ENCODE measurements at places on chromosomes 6 and 20. TPM values are rescaled to one million over a fixed set of nuclear protein-coding genes. Genes with fewer than 3 reads are reported as not detected.

SLC32A1 gene
- not detected for total RNA-seq

AAR2 gene
- 21.0 TPM for total RNA-seq

HM13 gene
- 276 TPM for total RNA-seq

RCAN2 gene
- 0.09 TPM for total RNA-seq

SLCO4A1 gene
- total RNA-seq, result 27.0 TPM

PBX2 gene
- 49.2 TPM for total RNA-seq

SIRPB2 gene
- 1.3 TPM for total RNA-seq

BTBD9 gene
- 15.6 TPM for total RNA-seq

C6orf15 gene
- total RNA-seq, result not detected

DNA sequence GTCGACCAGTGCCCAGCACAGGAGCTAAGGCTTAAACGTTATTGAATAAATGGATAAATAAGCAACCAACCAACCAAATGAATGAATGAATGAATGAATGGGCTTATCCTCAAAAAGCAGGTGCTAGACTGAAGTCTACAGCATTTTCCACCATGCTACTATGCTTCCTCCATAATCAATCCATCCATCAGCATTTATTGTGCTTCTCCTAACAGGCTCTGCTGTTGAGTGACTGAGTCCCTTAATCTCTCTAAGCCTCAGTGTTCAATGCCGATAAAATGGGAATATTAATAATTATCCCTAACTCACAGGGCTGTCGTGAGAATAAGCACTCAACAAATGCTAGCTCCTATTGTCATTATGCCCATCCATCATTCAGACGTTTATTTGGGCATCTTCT, 4.6 kb upstream of the NOL4L start:
- H3K4me3 ChIP-seq, result no peak overlapping the region
- no peaks in the 10 kb centered on the region for H3K36me3 ChIP-seq
- H3K27ac ChIP-seq, result no peak overlapping the region
- peaks cover 27% of the 10 kb centered on the region for H3K27me3 ChIP-seq

DNA sequence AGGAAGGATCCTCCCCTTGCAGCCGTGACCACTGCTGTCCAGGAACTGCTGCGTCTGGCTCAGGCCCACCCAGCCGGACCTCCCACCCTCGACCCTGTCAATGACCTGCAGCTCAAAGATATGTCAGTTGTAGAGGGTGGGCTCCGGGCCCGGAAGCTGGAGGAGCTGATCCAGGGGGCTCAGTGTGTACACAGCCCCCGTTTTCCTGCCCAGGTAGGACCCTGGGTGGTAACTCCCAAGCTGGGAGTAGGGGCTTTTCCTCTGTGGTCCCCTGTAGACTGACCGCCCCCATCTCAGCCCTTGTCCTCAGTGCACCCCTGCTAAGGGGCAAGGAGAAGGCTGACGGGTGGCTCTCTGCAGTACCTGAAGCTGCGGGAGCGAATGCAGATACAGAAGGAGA, 3.6 kb downstream of the DXO start:
- H3K4me1 ChIP-seq, result peaks cover 19% of the 10 kb centered on the region
- DNase-seq, result no peak
- peaks cover 83% of the 10 kb centered on the region for H3K36me3 ChIP-seq
- no peak overlapping the region for H3K4me3 ChIP-seq

GRCh38 chr6:39909701-39910100, 24.6 kb downstream of the MOCS1 start:
- H3K4me1 ChIP-seq, result no peaks in the 10 kb centered on the region
- no peak overlapping the region for H3K27ac ChIP-seq
- no peak for DNase-seq
- no peak overlapping the region for H3K4me3 ChIP-seq
- peaks cover 5% of the 10 kb centered on the region for H3K36me3 ChIP-seq
- no peaks in the 10 kb centered on the region for H3K27me3 ChIP-seq

DNA sequence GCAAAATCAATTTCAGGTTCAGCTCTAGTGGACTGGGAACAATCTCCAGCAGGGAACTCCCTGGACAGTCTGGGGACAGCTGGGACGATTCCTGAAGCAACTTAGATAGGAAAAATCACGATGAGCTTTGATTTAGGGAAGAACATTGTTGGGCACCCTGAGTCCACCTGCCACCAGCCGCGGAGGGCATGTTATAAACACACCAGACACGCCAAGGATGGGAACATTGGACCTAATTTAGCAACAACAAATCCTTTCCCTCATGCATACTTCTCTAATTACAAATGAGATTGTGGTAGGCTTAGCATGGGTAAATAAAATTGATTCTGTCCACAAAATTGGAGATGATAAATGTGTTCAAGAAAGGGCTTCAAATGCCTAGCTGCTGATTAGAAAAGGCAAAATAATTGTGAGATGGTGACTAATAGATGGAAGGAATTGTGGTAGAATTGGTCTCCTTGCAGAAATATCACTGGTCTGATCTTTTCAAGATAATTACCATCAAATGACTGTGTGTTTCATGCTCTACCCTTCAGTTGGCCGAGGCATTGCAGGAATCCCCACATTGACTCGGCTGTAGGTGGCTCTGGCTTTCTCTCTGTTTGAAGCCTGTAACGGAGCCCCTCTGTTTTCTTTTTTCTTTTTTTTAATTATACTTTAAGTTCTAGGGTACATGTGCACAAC, 6.1 kb upstream of the NANP start:
- DNase-seq, result no peak
- no peak overlapping the region for H3K27ac ChIP-seq
- H3K27me3 ChIP-seq, result no peaks in the 10 kb centered on the region
- H3K4me1 ChIP-seq, result peaks cover 16% of the 10 kb centered on the region

DNA sequence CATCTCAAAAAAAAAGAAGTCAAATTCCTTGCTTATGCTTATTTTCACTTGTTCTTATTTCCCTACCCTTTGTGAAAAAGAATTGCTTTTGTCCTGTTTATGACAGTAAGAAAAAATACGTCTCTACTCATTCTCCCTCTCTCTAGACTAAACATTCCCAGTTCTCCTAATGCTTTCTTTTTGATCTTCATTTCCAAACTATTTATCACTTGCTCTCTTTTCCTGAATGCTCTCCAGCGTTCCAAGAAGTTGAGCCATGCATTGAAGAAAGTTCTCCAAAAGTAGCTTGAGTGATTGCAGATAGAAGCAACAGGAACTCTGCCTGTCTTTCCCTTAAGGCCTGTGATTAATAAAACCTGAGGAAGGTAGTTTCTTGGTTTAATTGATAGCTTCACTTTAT, 53.1 kb upstream of the TMEM170B start:
- H3K4me3 ChIP-seq, result no peak overlapping the region
- DNase-seq, result no peak
- H3K36me3 ChIP-seq, result no peaks in the 10 kb centered on the region
- no peaks in the 10 kb centered on the region for H3K4me1 ChIP-seq
- H3K27me3 ChIP-seq, result no peaks in the 10 kb centered on the region
- H3K27ac ChIP-seq, result no peak overlapping the region

DNA sequence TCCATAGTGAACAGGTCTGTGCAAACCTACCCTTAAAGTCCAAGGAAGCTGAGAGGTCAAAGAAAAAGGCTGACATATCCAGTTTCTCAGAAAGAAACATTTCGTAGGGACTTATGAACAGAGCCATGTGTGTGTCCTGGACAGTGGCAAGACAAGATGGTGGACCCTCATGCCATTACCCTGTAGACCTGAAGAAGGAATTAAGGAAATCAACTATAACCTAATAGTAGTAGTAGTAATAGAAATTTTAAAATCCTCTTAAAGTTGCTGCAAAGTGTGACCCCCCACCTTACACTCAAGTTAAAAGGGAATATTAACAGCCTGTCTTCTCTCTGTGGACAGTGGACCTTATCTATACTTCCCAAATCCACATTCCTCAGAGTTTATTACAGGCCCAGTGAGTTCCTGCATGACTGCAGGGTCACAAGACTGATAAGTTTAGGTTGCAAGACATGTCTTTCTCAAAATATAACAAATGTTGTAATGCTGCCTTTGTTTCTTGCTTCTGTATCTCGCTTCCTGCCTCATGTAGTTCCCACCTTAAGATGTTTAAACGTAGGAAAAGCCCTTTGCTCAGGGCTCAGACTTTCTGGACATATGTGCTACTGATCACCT, 10.6 kb downstream of the IL22RA2 start:
- H3K4me1 ChIP-seq, result peaks cover 58% of the 10 kb centered on the region
- H3K27ac ChIP-seq, result peak overlapping the region; percentile 85
- no peak for DNase-seq
- no peaks in the 10 kb centered on the region for H3K27me3 ChIP-seq

DNA sequence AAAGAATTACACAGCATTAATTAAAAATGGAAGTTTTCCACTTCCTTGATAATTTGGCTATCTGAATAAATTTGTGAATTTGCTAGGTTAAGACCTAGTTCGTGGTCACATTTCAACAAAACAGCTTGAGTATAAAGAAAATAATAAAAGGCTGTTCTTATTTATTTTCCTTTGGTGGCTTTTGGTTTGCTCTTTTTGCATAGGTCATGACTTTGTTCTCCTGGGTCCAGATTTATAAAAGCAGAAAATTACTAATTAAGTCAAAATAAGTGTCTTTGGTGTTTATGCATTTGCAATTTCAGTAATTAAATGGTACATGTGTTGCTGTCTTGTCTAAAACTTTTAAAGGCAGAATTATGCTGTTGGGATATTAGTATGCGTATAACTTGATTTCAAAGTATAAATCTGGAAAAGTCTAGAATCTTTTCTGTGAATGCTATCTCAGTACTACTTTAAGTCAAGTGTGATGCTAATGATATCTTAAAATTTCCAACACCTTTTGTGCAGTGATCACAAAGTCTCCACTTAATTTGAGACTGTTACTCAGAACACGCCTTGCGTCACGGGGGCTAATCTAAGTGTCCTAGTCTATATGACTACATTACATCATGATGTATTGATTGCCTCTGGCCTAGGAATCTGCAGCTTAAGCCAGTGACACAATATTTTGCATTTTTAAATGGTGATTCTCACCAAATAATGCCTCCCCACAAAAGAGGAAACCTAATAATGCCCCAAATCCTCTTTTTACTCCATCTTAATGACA, 41.0 kb downstream of the GNAS start:
- peak overlapping the region; percentile 97 for H3K27ac ChIP-seq
- peaks cover 17% of the 10 kb centered on the region for H3K36me3 ChIP-seq
- H3K27me3 ChIP-seq, result no peaks in the 10 kb centered on the region
- peak; percentile 18 for DNase-seq

DNA sequence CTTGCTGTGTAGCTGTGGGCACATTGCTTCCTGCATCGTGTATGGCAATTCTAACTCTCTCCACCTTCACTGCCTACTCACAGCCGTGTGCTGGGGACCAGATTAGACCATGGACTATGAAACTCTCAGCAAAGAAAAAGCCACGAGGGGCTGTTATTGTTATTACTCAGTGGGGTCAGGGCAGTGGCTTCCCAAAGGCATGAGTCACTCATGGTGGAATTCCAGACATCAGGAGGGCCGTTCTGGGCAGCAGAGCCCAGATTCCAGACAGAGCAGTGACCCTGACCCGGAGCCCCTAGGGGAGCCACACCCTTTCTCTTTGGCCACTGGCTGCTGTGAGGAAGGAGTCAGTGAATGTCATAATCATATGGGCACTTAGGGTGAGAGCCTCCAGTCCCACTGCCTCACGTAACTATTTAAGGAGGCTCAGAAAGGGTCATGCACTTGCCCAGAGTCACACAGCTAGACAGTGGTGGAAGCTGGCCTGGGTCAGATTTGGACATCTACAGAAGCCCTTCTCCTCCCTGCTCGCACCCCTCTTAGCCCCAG, 22.2 kb upstream of the CCN5 start:
- no peaks in the 10 kb centered on the region for H3K27me3 ChIP-seq
- peak; percentile 95 for DNase-seq
- H3K27ac ChIP-seq, result peak overlapping the region; percentile 56
- H3K4me3 ChIP-seq, result no peak overlapping the region
- no peaks in the 10 kb centered on the region for H3K36me3 ChIP-seq
- peaks cover 20% of the 10 kb centered on the region for H3K4me1 ChIP-seq

DNA sequence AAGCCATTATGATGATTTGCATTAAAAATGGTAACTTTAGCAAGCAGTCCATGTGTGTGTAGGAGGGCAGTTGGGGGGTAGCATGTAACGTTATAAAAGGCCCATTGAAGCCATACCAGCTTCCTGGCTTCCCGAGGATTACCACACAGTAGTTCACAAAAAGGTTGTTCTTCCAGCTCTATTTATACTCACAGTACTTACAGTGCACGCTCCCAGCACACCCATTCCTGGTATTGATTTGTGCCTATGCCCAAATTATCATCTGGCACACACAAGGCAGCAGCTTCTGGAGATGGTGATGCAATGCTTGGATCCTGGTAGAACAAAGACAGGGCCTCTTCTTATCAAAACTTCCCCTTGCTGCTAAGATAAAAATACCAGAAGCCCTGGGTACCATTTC, 436.8 kb downstream of the HAO1 start:
- H3K4me3 ChIP-seq, result no peak overlapping the region
- no peak for DNase-seq
- no peaks in the 10 kb centered on the region for H3K27me3 ChIP-seq
- H3K36me3 ChIP-seq, result no peaks in the 10 kb centered on the region
- peaks cover 12% of the 10 kb centered on the region for H3K4me1 ChIP-seq
- no peak overlapping the region for H3K27ac ChIP-seq

- H3K4me1 ChIP-seq, result no peaks in the 10 kb centered on the region
- H3K36me3 ChIP-seq, result no peaks in the 10 kb centered on the region
- H3K4me3 ChIP-seq, result no peak overlapping the region
- H3K27ac ChIP-seq, result no peak overlapping the region
- DNase-seq, result no peak
- H3K27me3 ChIP-seq, result no peaks in the 10 kb centered on the region
Measured at GRCh38 chr20:22507240-22507961, 77.0 kb downstream of the FOXA2 start.

- H3K4me3 ChIP-seq, result no peak overlapping the region
- no peaks in the 10 kb centered on the region for H3K4me1 ChIP-seq
- H3K36me3 ChIP-seq, result no peaks in the 10 kb centered on the region
- H3K27ac ChIP-seq, result no peak overlapping the region
Measured at GRCh38 chr6:70103798-70104197, 199.1 kb downstream of the COL9A1 start.

DNA sequence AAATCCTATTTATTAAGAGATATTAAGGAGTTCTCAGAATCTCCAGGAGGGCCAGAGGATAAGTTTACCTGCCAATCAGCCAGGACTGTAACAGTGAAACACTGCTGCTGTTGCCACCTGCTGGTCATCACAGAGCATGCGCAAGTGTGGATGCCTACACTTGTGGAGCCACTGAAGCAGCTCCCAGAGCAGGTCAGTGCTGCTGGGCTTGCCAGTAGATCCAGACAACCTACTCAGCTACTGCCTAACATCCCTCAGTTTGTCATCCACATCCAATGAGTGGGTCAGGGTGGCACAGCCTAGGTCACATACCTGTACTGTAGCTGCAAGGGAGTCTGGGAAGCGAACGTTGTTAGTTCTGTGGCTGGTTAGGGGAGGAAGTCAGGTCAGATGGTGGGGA, 18.3 kb upstream of the NHSL1 start:
- H3K4me1 ChIP-seq, result peaks cover 10% of the 10 kb centered on the region
- no peak overlapping the region for H3K27ac ChIP-seq
- peaks cover 4% of the 10 kb centered on the region for H3K36me3 ChIP-seq
- H3K27me3 ChIP-seq, result no peaks in the 10 kb centered on the region
- peak; percentile 54 for DNase-seq
- no peak overlapping the region for H3K4me3 ChIP-seq

All from MCF 10A (cell line).